ENCODE measurements at places on chromosomes 13 and 19.

DNA sequence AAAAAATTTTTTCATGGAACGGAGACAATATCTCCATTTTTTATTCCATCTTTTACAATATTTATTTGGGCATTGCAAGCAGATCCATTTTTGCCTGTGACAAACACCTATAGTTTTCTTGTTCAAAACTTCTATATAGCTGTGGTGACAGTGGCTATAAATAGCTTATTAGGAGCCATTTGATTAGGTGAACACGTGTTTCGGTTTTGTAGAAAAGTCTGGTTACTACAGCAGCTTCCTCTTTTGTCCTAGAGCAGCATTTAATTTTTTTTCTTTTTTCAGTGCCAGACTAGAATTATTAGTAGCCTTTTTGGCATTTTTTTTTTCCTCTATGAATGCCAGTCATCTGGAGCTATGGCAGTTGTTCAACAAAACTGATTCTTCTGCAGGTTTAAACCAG lies 123.5 kb downstream of the RXFP2 start:
- DNase-seq, result no peak

DNA sequence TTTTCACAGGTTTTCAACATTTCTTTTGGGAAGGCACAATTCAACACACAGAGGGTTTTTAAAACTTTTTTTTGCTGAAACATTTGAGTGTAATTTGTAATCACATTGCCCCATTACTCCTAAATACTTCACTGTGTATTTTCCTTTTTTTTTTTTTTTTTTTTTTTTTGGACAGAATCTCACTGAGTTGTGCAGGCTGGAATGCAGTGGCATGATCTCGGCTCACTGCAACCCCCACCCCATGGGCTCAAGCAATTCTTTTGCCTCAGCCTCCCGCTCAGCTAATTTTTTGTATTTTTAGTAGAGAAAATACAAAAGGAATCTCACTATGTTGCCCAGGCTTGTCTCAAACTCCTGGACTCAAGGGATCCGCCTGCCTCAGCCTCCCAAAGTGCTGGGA lies 14.8 kb upstream of the DNAJC15 start:
- no peak for DNase-seq

DNA sequence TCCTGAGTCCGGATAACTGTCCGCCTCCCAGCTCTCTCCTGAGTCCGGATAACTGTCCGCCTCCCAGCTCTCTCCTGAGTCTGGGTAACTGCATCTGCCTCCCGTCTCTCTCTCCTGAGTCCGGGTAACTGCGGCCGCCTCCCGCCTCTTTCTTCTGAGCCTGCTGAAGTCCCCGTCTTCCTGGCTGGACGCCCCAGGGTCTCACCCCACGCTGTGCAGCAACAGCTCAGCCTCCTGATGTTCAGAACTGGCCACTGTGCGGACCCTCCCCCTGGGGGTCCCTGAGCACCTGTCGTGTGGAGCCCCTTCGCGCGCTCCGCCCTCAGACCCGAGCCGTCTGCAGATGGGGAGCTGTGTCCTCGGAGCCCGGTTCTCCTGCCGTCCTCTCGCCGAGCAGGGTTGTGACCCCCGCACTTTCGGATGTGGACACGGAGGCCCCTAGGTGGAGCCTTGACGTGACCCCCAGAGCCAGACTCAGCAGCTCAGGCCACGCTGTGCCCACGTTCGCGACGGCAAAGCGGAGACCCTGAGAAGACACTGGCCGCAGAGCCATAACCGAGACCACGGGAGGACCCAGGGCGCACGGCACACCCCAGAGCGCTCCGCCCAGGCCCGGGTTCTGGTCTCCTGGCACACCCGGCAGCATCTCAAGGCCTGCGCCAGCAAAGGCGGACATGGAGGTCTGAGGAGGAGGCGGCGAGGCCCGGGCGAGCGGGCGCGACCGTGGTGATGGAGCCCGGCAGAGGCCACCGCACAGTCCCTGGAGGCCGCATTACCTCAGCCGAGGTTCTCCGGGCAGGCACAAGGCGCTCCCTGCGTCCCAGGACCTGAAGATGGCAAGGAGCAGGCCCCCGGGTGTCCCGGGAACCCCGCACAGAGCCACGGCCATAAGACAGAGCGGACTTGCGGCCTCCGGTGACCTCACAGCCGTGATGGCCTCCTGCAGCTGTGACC lies 15.9 kb downstream of the SBNO2 start:
- DNase-seq, result no peak

GRCh38 chr13:21905486-21905885 lies 234.6 kb downstream of the FGF9 start:
- DNase-seq, result no peak

GRCh38 chr13:69155136-69155535 lies 952.5 kb upstream of the ATXN8OS start:
- no peak for DNase-seq

All from lung microvascular endothelial cell (primary cell).